Psoas muscle (tissue), 8 donors: ENCODE measurements at places on chromosomes 2 and 18.

GRCh38 chr2:186309901-186310300 lies 176.2 kb upstream of the ZC3H15 start:
- DNase-seq = no peak

- DNase-seq = no peak
Measured at GRCh38 chr18:75276818-75277609, 66.4 kb downstream of the TSHZ1 start.

DNA sequence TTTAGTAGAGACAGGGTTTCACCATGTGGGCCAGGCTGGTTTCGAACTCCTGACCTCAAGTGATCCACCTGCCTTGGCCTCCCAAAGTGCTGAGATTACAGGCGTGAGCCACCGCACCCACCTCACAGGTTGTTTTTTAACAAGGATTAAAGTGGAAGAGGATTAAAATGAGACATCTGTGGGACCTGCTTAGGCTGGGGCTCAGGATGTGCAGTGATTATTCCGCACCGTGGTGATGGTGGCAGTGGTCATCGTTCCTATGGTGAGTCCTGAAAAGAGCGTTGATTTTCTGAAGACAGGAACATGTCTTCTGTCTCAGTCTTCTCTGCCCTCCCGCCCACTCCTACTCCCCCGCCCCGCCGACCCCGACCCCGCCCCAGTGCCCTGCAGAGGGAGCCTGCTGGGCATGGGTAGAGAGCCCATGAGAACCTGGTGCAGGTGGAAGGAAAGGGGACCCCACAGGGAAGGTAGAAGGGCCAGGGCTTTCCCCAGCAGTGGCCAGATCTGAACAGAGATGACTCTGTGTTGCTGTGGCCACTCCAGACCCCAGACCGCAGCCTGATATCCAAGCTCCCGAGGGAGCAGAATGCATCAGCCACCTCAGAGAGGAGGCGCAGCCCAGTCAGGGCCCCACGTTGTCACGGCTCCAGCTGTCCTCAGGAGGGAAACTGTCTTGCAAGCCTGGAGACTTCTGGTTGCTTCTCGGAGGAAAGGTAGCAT lies 34.5 kb upstream of the FOSL2 start:
- peak; percentile 40 for DNase-seq

DNA sequence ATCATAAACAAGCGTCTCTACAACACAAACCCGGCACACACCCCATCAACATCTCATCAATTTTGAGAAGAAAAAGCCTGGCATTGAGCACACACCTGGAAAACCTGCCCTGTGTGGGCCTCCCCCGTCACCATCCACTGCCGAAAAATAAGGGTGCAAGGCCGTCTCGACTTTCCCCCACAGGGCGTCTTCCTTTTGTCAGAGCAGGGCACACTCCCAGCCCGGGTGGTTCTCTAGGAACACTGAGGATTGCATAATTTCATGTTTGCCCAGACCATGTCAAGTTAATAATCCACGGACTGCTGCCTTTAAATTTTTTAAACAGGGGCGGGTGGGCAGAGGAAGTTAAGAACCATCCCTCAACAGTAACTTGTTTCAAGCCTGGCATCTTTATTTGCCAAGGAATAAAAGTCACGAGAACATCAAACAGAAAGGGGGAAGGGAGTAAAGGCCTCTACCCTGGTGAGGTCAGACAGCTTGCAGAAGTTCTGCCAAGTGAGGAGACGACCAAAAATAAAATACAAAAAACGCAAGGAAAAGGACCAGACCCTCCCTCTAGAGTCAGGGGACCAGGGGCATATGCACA lies 2.1 kb downstream of the TFCP2L1 start:
- DNase-seq = no peak

- DNase-seq = no peak
Measured at GRCh38 chr18:60984510-60984909, 348.7 kb upstream of the CDH20 start.

- DNase-seq = no peak
Measured at GRCh38 chr2:74602586-74603281, 45.4 kb downstream of the M1AP start.
